SJSA1 (cell line): ENCODE measurements at places on chromosomes 3 and 15.
A peak's percentile ranks its signal among the peaks of the same experiment; 100 is the strongest.

DNA sequence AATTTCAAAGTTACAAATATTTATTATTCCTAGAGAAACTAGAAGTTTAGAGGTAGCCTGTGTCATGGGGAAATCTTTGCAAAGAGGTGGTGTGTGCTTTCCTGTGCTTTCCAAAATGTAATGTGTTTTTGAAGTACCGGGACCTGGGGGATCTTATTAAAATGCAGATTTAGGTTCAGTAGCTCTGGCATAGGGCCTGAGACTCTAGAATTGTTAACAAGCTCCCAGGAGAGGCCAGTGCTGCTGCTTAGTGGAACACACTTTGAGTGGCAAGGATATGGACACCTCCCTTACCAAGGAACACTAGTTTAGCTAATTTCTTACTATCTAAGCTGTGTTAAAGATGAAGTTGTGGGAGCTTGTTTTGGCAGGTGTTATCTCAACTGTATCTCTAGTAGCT is 428.9 kb downstream of the VGLL3 start:
- DNase-seq: no peak

- no peak for DNase-seq
Measured at GRCh38 chr15:55116636-55117035, 80.1 kb downstream of the RSL24D1 start.

DNA sequence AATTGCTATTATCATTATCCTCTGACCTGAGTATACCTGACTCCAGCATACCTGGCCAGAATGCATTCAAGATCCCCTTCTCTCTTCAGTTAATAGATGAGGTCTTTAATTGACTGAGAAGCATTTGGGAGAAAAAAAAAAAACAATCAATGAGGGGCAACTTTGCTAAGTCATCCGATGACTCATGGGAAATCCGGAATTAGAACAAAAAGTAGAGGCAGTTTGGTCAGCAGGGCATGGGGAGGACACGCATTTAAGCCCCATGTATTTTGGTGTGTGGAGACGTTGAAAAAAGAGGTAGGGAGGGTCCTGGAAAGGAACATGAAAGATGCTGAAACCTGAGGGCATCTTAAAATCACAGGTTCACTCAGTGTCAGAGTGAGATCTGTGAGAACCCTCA is 256.2 kb downstream of the RORA start:
- DNase-seq: peak; percentile 78

GRCh38 chr15:68301301-68301700 is 23.8 kb downstream of the FEM1B start:
- DNase-seq: no peak

- peak; percentile 55 for DNase-seq
Measured at GRCh38 chr3:64190517-64191515, 34.5 kb downstream of the PRICKLE2 start.

- no peak for DNase-seq
Measured at GRCh38 chr3:184259878-184260723, 1.3 kb downstream of the CAMK2N2 start.

GRCh38 chr3:177802151-177802900 is 605.0 kb upstream of the TBL1XR1 start:
- no peak for DNase-seq

GRCh38 chr3:140244893-140245292 is 309.9 kb downstream of the CLSTN2 start:
- DNase-seq: no peak

DNA sequence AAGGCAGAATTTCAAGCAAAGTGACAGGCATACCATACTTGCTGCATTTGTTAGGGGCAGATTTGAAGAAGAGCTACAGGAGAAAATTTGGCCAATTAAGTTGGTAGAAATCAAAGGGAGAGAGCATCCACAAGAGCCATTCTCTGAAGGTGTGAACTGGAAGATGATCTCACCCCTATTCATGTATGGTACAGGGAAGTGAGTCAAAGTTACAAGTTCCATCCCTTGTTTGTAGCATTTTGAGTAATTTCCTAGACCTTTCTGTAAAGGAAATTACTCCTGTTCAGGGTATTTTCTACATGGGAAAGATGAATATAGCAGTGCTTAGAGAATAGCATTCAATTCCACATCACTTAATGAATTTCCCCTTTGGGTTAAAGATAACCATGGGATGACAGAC is 28.4 kb downstream of the TTC14 start:
- DNase-seq: no peak

- DNase-seq: no peak
Measured at GRCh38 chr15:70195171-70195570, 97.5 kb upstream of the TLE3 start.

DNA sequence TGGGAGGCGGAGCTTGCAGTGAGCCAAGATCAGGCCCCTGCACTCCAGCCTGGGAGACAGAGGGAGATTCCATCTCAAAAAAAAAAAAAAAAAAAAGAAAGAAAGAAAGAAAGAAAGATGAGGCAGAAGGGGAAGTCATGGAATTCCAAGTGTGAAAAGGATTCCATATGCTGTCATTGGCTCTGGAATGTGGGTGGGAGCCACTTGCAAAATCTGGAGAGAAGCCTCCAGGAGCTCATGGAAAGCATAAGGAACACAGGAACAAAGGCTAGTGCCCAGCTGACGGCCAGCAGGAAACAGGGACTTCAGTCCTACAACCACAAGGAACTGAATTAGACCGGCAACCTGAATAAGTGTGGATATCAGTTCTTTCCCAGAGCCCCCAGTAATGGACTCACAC is 12.5 kb upstream of the TRAK1 start:
- peak; percentile 36 for DNase-seq

DNA sequence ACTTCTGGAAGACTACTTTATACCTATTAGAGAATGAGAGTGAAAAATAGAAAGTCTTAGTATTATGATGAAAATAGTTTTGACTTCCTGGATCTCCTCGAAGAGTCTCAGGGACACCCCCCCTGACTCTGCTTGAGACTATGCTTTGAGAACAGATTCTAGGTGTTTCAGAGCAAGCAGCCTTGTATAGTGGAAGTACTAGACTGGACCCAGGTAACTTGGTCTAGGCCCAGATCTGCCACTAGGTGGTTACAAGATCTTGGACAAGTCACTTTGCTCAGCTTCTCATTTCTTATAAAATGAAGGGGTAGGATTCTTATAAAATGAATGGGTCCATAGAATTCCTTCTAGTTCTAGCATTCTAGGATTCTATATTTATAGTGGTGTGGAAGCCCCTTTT is 9.1 kb downstream of the ABHD5 start:
- DNase-seq: no peak

DNA sequence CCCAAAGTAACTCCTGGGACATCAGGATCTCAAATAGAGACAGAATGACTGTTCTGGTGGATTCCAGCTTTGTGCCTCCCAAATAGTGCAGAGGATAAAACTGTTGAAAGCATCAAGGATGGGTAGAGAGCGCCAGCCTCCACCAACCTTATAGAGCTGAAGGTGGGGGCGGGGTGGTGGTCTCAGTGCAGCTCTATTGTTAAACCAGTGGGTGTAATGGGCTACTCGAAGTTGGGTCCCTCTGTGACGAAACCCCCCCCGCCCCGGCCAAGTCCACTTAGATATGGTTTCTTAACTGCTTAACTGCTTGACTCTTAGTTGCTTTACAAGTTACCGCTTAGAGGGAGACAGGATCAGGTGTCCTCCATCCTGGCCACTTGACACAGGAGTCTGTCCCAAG is 22.7 kb downstream of the DHX30 start:
- DNase-seq: no peak

DNA sequence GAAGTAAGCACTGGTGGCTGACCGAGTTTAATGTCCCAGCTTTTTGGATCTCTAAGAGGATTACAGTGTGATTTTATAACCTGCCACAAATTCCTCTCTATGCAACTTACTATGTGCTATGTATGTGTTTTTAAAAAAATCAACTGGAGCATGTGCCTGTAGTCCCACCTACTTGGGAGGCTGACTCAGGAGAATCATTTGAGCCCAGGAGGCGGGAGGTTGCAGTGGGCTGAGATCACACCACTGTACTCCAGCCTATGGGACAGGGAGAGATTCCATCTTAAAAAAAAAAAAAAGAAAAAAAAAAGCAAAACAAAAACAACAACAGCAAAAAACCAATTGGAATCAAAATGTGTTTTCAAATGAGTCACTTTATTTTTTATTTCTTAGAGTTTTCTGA is 29.6 kb downstream of the DUT start:
- DNase-seq: no peak

DNA sequence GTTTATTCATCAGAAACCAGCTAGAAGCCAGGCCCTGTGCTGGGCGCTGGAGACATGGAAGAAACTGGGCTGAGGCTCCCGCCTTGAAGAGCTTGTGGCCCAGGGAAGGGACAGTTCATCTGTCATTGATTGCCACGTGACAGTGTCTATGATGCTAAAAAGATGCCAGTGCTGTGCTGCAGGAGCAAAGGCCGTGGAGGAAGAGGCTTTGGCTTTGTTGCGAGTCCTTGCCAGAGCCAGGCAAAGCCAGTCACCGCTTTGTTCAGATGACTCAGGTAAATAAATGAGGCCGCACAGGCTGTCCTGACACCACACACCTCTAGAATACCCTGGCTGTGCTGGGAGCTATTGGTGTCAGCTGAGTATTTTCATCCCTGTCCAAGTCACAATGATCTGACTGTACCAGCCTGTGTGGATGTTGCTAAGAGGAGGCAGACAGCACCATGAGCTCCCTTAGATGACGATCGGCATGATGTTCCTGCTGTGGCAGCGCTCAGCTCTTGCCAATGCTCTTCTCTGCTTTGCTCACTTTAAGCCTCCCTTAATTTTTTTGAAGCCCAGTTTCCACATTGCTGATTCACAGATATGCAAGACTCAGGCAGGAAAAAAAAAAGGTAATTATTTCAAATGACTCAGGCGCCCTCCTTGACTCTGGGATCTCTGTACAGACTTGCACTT is 77.5 kb downstream of the CCNL1 start:
- DNase-seq: no peak

DNA sequence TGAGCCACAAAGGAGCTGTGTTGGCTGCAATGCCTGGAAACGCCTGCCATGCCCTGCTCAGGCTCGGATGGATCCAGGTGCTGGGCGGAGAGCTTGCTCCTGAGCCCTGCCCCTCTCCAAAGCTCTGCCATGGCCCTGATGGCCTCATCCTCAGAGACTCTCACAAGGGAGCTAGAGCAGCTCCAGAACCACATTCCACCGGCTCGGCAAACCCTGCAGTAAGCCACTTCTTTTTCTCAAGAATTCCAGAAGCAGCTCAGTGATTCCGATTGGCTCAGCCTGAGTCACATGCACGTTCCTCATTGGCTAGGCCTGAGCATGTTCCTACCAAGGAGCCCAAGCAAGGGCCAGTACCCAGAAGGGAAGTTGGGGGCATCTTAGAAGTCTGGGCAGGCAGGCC is 24.8 kb downstream of the TPRA1 start:
- no peak for DNase-seq

- no peak for DNase-seq
Measured at GRCh38 chr15:22962611-22963010, 17.6 kb downstream of the CYFIP1 start.

- DNase-seq: no peak
Measured at GRCh38 chr3:63092515-63092914, 185.6 kb upstream of the SYNPR start.

GRCh38 chr3:17412950-17413530 is 329.4 kb downstream of the TBC1D5 start:
- DNase-seq: peak; percentile 38

GRCh38 chr3:139534455-139534812 is 5.1 kb downstream of the RBP1 start:
- no peak for DNase-seq

DNA sequence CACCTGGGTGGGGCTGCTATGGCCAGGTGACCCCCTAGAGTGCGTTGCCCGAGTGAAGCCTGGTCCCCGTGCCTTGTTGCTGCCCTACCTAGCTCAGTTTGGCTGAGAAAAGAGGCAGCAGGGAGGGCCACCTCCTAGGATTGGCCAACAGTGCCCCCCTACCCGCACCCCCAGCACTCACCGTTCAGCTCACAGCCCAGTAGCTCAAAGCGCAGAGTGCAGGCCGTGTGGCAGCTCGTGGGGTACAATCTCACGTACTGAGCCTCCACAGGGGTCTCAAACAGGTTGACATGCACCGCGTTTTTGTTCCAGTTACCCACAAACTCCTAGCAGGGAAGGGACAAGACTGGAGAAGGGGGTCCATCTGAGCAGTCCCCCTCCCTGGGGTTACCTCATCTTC is 7.6 kb downstream of the MFGE8 start:
- DNase-seq: no peak

DNA sequence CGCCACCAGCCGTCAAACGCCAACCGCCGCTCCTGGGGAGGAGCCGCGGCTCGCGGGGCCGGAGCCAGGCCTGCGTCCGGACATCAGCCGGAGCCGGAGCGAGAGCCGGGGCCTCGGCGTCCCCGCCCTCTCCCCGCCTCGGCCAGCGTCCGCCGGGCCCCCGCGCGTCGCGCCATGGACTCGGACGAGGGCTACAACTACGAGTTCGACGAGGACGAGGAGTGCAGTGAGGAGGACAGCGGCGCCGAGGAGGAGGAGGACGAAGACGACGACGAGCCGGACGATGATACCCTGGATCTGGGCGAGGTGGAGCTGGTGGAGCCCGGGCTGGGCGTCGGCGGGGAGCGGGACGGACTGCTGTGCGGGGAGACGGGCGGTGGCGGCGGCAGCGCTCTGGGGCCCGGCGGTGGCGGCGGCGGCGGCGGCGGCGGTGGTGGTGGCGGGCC is 359 bp downstream of the ARIH1 start:
- DNase-seq: no peak

GRCh38 chr3:20222274-20222673 is 36.3 kb upstream of the SGO1 start:
- no peak for DNase-seq
